ENCODE measurements at places on chromosomes 7 and 10.

DNA sequence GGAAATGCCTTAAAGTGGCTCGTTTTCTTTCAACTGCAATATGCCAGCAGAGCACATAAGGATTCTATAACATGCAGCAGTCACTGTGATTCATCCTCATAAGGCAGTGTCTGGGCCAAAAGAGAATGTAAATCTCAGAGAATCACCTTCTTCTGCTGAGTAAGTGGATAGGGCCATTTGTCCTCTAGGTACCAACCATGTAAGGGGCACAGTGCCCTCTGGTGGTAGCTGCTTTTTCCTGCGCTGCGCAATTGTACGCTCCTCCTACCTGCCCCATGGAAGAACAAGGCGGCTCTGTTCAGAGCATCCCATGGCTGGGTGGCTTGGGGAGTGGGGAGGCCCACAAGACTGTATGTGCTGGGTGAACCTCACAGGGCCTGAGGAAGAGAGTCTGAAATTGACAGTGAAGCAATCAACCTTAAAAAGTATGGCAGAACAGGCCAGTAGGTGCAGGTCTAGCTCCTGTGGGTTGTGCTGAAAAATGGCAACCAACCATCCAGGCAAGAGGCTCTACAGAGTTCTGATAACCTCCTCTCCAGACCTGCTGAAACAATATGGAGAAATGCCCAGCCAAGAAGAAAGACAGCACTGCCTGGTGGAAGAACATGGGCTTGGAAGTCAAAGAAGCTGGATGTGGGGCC is 78.6 kb upstream of the C10orf90 start:
- DNase-seq: peak; percentile 44

DNA sequence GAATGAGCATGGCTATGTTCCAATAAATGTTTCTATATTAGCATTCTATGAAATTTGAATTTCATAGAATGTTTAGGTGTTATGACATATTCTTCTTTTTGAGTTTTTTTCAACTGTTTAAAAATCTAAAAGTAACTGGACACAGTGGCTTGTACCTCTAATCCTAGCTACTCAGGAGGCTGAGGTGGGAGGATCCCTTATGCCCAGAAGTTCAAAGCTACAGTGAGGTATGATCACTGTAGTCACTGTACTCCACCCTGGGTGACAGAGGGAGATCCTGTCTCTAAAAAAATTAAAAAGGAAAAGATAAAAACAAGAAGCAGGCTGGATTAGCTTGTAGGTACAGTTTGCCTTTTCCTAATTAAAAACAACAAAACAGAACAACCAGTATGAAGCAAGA is 95.1 kb downstream of the NRBF2 start:
- no peak for DNase-seq

DNA sequence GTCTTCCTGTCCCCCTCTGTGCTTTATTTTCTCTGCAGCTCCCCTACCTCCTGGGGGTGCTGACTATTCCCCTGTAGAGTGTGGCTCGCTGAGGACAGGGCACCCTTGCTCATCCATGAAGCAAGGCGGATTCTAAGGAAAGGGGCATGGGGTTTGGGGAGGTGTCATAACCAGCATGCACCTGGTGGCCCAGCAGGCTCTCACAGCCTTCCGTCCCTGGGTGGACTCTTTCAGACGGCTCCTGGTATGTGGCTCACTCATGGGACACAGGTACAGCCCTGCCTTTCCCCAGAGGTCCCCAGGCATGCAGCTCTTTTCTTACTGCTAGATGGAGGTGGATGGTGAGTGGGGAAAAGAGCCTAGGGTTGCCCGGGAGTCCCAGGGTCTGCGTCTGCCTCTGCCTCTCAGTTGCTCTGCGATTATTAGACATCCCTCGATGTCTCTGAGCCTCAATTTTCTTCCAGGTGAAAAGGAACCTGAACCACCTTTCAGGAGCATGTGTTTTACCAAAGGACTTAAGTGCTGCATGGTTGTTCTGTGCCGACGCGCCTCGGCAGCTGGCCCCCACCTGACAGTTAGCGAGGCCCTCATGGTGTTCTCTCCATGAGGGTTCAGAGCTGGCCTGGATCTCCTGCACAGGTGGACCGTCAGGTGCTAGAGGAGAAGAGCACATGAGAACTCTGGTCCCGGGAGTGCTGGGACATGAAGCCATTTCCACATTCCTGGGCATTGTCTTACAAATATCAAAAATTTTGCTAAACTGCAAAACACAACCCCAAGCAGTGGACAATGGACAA is 172.5 kb upstream of the SHH start:
- no peak for DNase-seq

DNA sequence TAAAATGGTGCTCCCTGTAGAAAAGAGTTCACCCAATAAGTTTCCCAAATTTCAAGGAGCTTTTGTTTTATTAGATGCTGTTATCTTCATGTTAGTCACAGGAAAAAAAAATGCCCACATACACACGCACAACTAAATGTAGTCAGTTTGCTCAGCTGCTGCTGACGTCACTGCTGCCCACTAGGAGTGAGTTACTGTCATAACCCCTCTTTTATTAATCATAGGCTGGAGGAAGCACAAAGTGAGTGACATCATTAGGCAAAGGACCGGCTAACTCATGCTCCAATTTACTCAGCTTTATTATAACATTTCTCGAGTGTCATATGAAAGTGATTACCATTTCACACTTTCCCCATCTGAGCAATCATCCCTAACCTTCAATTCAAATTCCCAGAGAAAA is 6.7 kb upstream of the INHBA start:
- DNase-seq: no peak

DNA sequence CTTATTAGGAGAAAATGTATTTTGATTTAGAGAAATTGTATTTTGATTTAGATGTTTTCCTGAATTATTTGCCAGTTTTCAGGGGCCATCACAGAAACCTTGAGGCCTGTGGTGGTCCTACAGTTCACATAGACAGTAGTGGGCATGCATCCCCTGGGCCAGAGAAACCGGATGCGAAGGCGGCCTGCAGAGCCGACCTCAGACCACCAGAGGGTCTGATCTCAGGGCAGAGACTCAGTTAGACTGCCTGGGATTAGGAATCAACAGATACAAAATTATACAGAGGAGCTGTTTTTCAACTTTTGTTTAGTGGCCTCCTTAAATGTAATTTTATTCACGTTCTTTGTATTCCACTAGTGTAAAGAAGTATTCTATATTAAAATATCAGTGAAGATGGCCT is 158.4 kb downstream of the PAXIP1 start:
- DNase-seq: no peak

GRCh38 chr7:38796626-38797501 is 112.1 kb downstream of the VPS41 start:
- DNase-seq: peak; percentile 40
